Upper lobe of right lung (tissue), 1 donor: ENCODE measurements at places on chromosomes 12 and 14. TPM values are rescaled to one million over a fixed set of nuclear protein-coding genes. Genes with fewer than 3 reads are reported as not detected.
A peak's percentile ranks its signal among the peaks of the same experiment; 100 is the strongest.

The GALC gene
- 47.4 TPM for total RNA-seq

The GMPR2 gene
- 73.2 TPM for total RNA-seq

The HCAR2 gene
- 7.6 TPM for total RNA-seq

The LRRC10 gene
- total RNA-seq, result not detected

The PIWIL1 gene
- not detected for total RNA-seq

The SERPINA9 gene
- total RNA-seq, result not detected

The KRR1 gene
- 45.3 TPM for total RNA-seq

The GALNT16 gene
- total RNA-seq, result 3.0 TPM

The TAS2R46 gene
- 1.3 TPM for total RNA-seq

The LGALS3 gene
- total RNA-seq, result 351 TPM

The ESPL1 gene
- 0.35 TPM for total RNA-seq

GRCh38 chr14:96852823-96853422 is 55.7 kb downstream of the VRK1 start:
- no peaks in the 10 kb centered on the region for H3K27me3 ChIP-seq
- peaks cover 8% of the 10 kb centered on the region for H3K36me3 ChIP-seq
- H3K4me1 ChIP-seq, result no peaks in the 10 kb centered on the region
- H3K4me3 ChIP-seq, result no peak overlapping the region

GRCh38 chr14:70245026-70245425 is 56.3 kb upstream of the SLC8A3 start:
- no peaks in the 10 kb centered on the region for H3K36me3 ChIP-seq
- no peak overlapping the region for H3K4me3 ChIP-seq
- no peaks in the 10 kb centered on the region for H3K4me1 ChIP-seq
- H3K27me3 ChIP-seq, result no peaks in the 10 kb centered on the region
- H3K27ac ChIP-seq, result no peak overlapping the region

DNA sequence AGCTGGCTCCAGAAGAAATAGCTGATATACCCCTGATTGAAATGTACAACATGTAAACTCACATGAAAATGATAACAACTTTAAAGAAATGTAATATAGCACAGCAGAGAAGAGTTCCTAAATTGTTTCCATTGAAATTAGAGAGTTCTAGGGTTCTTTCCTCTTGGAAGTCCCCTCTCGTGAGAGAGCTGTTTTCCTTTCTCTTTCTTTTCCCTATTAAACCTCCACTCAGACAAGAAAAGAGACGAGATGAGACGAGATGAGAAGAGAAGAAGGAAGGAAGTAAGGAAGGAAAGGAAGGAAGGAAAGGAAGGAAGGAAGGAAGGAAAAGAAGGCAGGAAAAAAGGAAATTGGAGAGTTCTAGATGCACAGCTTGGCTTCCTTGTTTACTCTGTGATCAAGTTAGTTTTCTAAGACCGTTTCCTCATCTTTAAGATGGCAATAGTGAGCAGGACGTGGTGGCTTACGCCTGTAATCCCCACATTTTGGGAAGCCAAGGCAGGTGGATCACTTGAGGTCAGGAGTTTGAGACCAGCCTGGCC is 11.9 kb downstream of the DRAM1 start:
- no peak overlapping the region for H3K4me3 ChIP-seq
- no peaks in the 10 kb centered on the region for H3K27me3 ChIP-seq
- DNase-seq, result no peak
- H3K4me1 ChIP-seq, result peaks cover 31% of the 10 kb centered on the region

DNA sequence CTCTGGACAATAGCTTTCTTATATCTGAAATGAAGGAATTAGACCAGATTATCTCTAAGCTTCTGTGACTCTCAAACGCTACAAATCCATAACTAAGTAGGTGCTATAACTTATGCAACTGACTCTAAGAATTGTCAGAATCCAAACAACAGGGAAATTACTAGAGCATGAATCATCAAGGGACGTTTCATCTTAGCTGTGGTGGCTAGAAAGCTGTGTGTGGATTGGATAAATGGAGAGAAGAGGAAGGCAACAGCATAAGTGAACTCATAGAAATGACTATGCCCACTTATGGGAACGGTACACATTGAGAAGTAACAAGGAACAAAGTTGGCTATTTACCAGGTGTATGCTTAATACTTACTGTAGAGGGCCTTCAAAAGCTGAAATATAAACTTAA is 96.0 kb upstream of the NEDD1 start:
- no peaks in the 10 kb centered on the region for H3K27me3 ChIP-seq
- H3K36me3 ChIP-seq, result no peaks in the 10 kb centered on the region
- no peak overlapping the region for H3K4me3 ChIP-seq

GRCh38 chr12:46904406-46905238 is 78.8 kb upstream of the SLC38A4 start:
- no peak overlapping the region for H3K27ac ChIP-seq
- no peaks in the 10 kb centered on the region for H3K36me3 ChIP-seq
- H3K4me3 ChIP-seq, result no peak overlapping the region

DNA sequence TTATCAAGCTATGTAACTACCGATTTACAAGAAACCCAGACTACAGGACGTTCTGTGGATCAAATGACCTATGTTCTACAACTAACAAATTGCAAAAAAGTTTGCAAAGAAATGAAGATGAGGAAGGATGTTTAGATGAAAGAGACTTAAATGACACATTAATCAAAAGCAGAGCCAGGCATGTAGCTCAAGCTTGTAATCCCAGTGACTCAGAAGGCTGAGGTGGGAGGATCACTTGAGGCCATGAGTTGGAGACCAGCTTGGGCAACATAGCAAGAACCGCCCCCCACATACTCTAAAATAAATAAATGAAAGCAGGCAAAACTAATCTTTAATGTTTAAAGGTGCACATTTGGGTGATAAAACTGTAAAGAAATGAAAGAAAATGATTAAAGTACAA is 331.9 kb downstream of the BTG1 start:
- H3K27me3 ChIP-seq, result no peaks in the 10 kb centered on the region
- DNase-seq, result no peak
- H3K27ac ChIP-seq, result no peak overlapping the region
- no peak overlapping the region for H3K4me3 ChIP-seq

DNA sequence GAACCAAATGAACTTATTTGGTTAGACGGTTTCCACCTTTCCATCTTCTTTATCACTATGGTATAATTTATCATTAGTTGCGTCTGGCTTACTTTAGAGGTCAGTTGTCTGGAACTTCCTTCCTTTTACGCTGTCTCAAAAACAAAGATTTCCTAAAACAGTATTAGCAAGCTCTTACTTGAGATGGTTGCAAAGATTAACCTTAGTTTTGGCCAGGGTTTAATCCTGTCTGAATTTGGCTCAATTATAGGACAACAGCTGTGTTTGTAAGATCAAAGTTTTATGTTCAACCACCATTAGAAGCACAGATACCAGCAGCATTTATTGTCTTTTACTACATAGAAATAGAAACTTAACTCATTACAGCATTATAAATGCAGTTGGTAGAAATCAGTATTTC is 7.9 kb upstream of the WASHC3 start:
- no peak overlapping the region for H3K4me3 ChIP-seq
- H3K27me3 ChIP-seq, result no peaks in the 10 kb centered on the region
- no peak for DNase-seq
- peaks cover 16% of the 10 kb centered on the region for H3K36me3 ChIP-seq

DNA sequence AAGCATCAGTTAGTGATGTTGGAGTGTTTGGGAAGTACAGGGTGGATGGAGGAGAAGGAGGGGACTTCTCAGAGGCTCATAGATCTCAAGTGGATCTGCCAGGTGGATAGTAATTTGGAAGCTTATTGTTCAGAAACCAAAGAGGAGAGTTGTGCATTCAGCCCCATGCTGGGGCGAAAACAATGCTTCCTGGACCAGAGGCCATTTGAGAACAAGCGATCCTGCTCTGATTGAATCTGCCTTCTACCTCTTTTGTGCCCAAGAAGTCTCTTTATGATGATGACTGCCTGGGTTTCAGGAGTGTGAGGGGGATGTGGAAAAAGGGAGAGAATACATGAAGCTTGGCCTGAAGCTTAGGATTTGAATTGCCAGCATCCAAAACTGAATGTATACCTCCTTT is 110.8 kb upstream of the SRRM4 start:
- peaks cover 8% of the 10 kb centered on the region for H3K27me3 ChIP-seq
- H3K4me3 ChIP-seq, result no peak overlapping the region
- H3K36me3 ChIP-seq, result no peaks in the 10 kb centered on the region
- no peak for DNase-seq
- no peaks in the 10 kb centered on the region for H3K4me1 ChIP-seq

DNA sequence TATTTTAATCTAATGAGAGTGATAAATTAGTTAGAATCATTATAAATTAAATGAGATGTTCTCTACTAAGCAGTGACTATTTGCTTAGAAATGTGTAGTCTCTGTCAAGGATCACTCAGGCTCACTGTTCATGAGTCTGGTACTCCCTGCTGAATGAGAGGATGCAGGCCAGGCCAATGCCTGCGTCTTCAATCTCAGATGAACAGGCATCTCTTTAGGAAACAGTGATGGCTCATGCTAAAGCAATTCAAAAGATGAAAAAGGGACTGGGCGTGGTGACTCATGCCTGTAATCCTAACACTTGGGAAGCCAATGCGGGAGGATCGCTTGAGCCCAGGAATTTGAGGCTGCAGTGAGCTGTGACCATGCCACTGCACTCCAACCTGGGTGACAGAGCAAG is 106.8 kb downstream of the ZFC3H1 start:
- no peak overlapping the region for H3K27ac ChIP-seq
- H3K4me3 ChIP-seq, result no peak overlapping the region
- DNase-seq, result no peak
- no peaks in the 10 kb centered on the region for H3K4me1 ChIP-seq
- no peaks in the 10 kb centered on the region for H3K36me3 ChIP-seq

DNA sequence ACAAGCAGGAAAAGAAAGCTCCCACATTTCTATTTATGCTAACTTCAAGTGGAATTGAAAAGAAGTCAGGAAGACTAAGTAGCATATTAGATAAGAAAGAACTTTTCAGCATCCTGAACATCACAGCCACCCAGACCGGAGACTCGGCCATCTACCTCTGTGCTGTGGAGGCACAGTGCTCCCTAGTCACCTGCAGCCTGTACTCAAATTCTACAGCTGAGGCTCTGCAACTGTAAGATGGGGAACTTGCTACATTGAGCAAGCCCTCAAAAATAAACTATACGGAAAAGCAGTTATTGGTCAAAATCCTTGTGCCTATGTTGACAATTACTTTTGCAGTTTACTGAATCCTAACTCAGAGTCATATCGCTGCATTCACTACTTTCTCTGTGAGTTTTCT is 361.9 kb downstream of the DAD1 start:
- no peaks in the 10 kb centered on the region for H3K36me3 ChIP-seq
- H3K27me3 ChIP-seq, result no peaks in the 10 kb centered on the region
- no peak overlapping the region for H3K4me3 ChIP-seq
- no peaks in the 10 kb centered on the region for H3K4me1 ChIP-seq
- no peak overlapping the region for H3K27ac ChIP-seq

- H3K27me3 ChIP-seq, result peaks cover 33% of the 10 kb centered on the region
- H3K27ac ChIP-seq, result no peak overlapping the region
- no peaks in the 10 kb centered on the region for H3K36me3 ChIP-seq
- H3K4me1 ChIP-seq, result no peaks in the 10 kb centered on the region
- H3K4me3 ChIP-seq, result no peak overlapping the region
Measured at GRCh38 chr14:100907240-100907639, 3.7 kb upstream of the RTL1 start.

DNA sequence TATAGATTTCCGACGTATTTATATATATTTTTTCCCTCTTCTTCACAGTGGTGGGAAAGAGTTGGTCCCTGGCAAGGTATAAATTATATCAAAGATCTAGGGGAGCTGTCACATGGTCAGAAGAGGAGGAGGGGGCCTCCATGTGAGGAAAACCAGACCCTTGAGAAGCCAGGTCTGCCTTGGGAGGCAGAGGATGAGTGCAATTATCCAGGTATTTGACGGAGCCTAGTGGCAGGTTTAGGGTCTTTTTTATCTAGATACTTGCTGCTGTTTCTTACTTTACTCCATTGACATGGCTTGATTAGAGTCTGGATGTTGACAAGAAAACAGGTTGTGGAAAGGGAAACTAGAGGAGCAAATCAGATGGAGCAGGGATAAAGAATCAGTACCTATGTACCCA is 5.5 kb downstream of the COPZ1 start:
- peak overlapping the region; percentile 1 for H3K27ac ChIP-seq
- H3K4me1 ChIP-seq, result peaks cover 51% of the 10 kb centered on the region
- no peak for DNase-seq
- H3K27me3 ChIP-seq, result no peaks in the 10 kb centered on the region

GRCh38 chr14:38079268-38079667 is 128.4 kb upstream of the SSTR1 start:
- H3K27ac ChIP-seq, result no peak overlapping the region
- no peaks in the 10 kb centered on the region for H3K27me3 ChIP-seq
- no peak overlapping the region for H3K4me3 ChIP-seq

- no peaks in the 10 kb centered on the region for H3K36me3 ChIP-seq
- no peak overlapping the region for H3K27ac ChIP-seq
- no peak overlapping the region for H3K4me3 ChIP-seq
Measured at GRCh38 chr12:95181103-95181502, 36.2 kb downstream of the FGD6 start.

DNA sequence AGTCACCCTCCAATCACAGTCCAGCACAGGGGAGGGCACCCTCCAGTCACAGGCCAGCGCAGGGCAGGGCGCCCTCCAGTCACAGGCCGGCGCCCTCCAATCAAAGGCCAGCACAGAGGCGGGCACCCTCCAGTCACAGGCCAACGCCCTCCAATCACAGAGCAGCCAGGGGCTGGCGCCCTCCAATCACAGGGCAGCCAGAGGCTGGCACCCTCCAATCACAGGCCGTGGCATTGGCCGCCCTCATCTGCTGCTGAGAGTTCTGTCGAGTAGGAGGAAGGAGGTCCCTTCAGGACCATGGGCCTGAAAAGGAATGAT is 26.6 kb downstream of the DDX51 start:
- H3K4me3 ChIP-seq, result no peak overlapping the region
- H3K4me1 ChIP-seq, result no peaks in the 10 kb centered on the region
- DNase-seq, result no peak
- peaks cover 61% of the 10 kb centered on the region for H3K36me3 ChIP-seq
- H3K27ac ChIP-seq, result no peak overlapping the region

- no peak for DNase-seq
- no peak overlapping the region for H3K4me3 ChIP-seq
- no peaks in the 10 kb centered on the region for H3K27me3 ChIP-seq
Measured at GRCh38 chr12:30178916-30179315, 395.2 kb upstream of the TMTC1 start.
